CD8-positive, alpha-beta T cell (primary cell): ENCODE measurements at places on chromosomes 1 and 21.

GRCh38 chr1:31436596-31437432 is 23.8 kb downstream of the SERINC2 start:
- no peak for DNase-seq

- peak; percentile 83 for DNase-seq
Measured at GRCh38 chr1:153545067-153546055, at the start of gene S100A4. TSS of gene S100A4 (minus strand) at chr1:153545806. CDS start at chr1:153544794, 1,012 bp downstream.

- DNase-seq: no peak
Measured at GRCh38 chr1:85991261-85991660, 165.3 kb downstream of the COL24A1 start.

DNA sequence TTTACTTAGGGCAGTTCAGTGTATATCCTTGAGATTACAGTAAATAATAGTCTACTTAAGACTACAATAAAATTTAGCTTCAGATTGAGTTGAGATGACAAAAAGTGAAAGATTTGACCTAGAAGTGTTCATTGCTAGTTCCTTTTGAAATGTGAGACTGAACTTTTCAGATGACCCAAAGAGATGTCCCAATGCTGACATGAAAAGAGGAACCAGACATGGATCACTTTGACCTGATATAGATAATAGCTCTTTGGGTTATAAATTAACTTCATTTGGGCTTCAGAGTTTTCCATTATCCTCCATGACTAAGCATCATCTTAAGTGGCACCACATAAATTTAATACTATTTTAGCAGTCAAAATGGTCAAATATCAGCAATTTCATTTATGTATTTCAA is 25.7 kb upstream of the OR10J5 start:
- DNase-seq: no peak

GRCh38 chr1:104531990-104532389 is 782.3 kb downstream of the AMY1C start:
- no peak for DNase-seq

- DNase-seq: no peak
Measured at GRCh38 chr21:31545036-31545435, 114.5 kb upstream of the SOD1 start.

DNA sequence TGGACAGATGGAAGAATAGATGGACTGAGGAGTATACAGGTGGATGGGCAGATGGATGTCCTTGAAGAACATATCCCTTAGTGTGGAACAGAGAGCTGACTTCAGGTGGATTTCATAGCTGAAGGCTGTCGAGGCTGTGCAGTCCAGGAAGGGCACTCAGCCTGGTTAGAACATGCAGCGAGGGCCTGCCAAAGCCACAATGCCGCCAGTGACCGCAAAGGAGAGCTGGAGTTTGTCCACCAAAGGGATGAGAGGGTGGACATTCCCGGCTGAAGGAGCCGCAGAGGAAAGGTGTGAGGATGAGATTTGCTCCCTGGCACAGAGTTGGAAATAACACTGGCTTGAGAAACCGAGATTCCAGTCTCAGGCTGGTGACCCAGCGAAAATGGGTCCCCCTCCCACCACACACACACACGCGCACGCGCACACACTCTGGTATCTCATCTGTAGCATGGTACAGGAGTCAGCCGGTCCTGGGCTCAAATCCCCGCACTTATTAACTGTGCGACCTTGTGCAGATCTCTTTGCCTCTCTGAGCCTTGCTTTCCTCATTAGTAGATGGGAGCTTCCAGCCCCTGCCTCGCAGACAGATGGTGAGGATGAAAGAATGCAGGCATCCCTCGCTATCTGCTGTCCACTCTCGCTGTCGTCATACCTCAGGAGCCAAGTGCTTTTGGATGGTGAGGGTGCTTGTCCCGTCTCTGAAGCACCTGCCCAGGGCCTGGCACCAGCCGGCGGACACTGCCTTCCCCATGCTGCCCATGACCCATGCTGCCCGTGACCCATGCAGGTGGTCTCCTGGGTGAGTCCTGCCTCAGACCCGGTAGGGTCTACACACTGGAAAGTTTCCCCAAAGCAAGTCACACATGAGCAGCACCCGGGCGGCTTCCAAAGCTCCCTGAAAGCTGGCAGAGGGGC is 26.8 kb upstream of the EFHD2 start:
- no peak for DNase-seq

DNA sequence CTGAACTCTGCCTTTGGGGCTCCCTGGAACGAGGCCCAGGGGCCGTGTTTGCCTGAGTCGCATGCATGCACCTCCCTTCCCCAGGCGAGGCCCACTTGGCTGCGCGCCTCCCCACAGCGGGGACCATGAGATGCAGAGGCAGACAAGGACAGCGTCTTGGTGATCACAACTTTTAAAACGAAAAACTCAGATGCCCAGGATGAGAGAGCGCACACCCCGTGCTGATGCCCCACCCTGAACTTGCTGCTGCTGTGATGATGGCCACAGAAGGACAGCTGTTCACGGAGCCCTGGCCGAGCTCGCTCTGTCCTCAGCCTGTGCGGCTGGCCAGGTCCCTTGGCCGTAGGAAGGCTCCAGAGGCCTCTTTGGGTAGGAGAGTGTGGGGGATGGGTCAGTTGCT is 11.4 kb upstream of the PRMT2 start:
- no peak for DNase-seq

- no peak for DNase-seq
Measured at GRCh38 chr1:55547405-55547804, 332.2 kb upstream of the USP24 start.

- no peak for DNase-seq
Measured at GRCh38 chr21:15077529-15078145, 12.8 kb upstream of the NRIP1 start.

DNA sequence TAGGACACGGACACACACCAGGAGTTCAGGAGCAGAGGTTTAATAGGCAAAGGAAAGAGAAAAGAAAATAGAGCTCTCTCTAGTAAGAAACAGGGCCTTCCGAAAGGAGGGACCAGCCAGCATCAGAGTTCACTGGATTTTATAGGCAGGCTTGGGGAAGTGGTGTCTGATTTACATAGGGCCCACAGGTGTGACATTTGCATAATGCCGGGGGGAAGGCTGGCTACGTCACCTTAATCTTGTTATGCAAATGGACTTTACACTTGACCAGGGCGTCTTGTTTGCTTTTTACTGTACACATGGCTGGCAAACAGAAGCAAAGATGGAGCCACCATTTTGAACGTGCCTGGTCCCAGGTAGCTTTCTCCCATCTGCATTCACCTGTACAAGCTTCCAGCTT is at the start of gene OR14A16:
Gene OR14A16 (minus strand): TSS at position 97 of the 400 bp plus-strand sequence. CDS start 8,390 bp downstream, outside the sequence.
- no peak for DNase-seq

DNA sequence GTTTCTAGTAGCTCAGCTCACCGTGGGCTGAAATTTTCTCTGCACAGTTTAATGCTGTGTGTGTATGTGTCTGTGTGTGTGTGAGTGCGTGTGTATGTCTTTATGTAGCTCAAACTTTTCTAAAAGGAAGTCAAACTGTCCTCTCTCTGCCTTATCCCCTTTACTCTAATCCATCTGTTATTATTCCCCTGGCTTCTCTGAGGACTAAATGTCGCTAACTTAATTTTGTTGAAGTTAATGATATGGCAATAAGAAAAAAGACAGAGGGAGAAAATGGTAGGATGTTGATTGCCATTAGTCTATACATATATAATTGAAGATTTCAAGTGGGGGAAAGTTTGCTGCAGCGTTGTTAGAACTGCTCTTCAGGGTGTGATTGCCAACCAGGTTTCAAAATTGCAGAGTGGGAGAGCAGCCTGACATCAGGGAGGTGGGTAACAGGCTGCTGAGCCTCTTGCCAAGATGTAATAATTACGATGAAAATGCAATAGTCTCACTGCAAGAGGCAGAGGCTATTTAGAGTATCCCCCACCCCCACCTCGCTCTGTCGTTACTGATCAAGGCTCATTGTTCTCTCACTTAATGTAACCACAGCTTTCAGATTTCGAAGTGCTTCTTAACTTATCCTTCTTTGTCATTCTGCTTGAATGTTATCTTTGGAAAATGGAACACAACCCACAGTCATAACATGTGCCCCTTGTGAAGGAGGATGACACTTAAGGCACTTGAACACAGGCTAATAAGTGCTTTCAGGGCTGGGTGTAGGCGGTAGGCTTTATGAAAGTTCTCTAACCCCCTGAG is 559.0 kb upstream of the PLXNA2 start:
- no peak for DNase-seq

- peak; percentile 46 for DNase-seq
Measured at GRCh38 chr1:1943834-1944570, 24.9 kb upstream of the TMEM52 start.

DNA sequence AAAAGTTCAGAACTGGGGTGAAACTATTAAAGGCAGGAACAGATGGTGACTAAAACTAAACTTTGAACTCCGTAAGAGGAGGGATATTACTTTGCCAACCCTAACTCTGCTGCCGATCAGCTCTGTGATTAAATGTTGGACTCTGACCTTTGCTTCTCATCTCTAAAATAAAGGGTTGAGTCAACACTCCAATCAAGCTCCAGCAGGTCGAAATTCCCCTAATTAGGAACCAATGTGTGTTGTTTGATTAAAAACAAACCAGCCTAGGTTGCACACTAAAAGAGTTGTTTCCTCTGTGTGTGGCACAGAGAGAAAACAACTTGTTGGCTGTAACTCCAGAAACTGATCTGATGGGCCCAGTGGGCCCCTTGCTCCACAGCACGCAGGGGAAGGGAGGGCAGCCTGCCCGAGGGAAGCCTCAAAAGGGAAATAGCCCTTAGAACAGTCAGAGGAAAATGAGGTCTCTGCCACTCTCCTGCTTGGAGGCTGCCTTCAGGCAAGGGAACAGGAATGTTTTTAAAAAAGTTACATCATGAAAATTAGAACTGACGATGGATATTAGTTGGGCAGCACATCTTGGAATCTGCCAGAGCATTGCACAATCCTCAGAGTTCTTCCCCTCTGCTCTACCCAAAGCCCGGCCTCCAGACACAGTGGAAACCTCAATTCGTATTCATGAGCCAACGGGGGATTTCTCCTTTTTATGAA is 69.3 kb downstream of the KCTD3 start:
- DNase-seq: no peak
